Effector memory CD8-positive, alpha-beta T cell (primary cell): ENCODE measurements at places on chromosomes 5 and 9.

- no peaks in the 10 kb centered on the region for H3K27me3 ChIP-seq
- no peak for DNase-seq
- no peak overlapping the region for H3K4me3 ChIP-seq
- H3K27ac ChIP-seq, result no peak overlapping the region
These were observed 313.0 kb upstream of the NREP start for GRCh38 chr5:112070022-112070421.

GRCh38 chr5:169063316-169063953, 237.5 kb downstream of the SLIT3 start:
- DNase-seq, result no peak
- H3K4me3 ChIP-seq, result no peak overlapping the region
- H3K27ac ChIP-seq, result no peak overlapping the region
- H3K27me3 ChIP-seq, result peaks cover 6% of the 10 kb centered on the region
- no peaks in the 10 kb centered on the region for H3K36me3 ChIP-seq

- H3K27ac ChIP-seq, result no peak within 1 kb of the TSS
- H3K36me3 ChIP-seq, result no peaks in the 10 kb centered on the region
- peaks cover 8% of the 10 kb centered on the region for H3K4me1 ChIP-seq
- H3K27me3 ChIP-seq, result peaks cover 61% of the 10 kb centered on the region
These were observed at the start of gene EGFLAM for GRCh38 chr5:38258319-38259061. EGFLAM (plus strand) TSS chr5:38258559; CDS start chr5:38258755, 196 bp downstream.

DNA sequence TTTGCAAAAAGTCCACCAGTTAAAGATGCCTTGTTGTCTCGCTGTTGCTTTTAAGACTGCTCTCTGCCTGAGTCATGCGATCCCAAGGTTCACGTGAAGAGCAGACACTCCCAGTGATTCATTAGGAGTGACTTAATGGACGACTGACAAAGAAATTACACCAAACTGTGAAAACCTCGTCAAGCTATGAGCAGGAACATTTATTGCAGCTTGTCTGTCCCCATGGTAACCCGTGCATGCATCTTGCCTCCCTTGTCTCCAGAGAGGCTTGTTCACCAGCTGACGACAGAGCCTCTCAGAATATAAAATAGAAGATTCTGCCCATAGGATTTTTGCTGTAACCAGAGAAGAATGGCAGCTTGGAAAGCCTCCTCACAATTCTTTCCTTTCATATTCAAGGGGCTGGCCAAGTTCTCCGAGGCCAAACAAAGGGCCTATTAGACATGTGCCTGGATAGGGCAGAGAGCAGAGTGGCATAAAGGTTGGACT, 352.7 kb downstream of the SPOCK1 start:
- no peak overlapping the region for H3K4me3 ChIP-seq
- H3K4me1 ChIP-seq, result no peaks in the 10 kb centered on the region
- no peaks in the 10 kb centered on the region for H3K36me3 ChIP-seq
- DNase-seq, result no peak

DNA sequence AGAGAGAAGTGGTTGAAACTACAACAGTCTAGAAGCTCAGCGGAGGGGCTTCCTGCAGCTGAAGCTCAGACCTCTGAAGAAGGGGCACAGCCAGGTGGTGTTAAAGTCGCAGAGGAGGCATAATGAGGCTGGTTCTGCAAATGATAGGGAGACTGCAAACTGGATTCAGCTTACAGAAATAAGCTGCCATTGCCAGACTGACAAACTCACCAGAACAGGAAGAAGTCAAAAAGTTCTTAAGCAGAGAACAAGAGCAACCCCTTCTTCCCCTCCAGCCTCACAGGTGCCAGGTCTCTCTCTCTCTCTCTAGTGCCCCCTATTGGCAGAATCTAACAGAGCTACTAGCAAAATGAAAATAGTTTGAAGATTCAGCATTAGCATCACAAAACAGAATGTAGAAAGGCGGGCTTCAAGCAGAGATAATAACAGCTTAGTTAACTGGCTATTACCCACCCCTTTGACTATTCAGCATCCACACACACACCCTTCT, 76.7 kb downstream of the GRAMD2B start:
- peak; percentile 35 for DNase-seq
- H3K4me1 ChIP-seq, result peaks cover 8% of the 10 kb centered on the region
- H3K27ac ChIP-seq, result no peak overlapping the region
- no peaks in the 10 kb centered on the region for H3K36me3 ChIP-seq
- no peak overlapping the region for H3K4me3 ChIP-seq

- no peak overlapping the region for H3K27ac ChIP-seq
- no peak for DNase-seq
- H3K36me3 ChIP-seq, result no peaks in the 10 kb centered on the region
- H3K4me1 ChIP-seq, result no peaks in the 10 kb centered on the region
- H3K4me3 ChIP-seq, result no peak overlapping the region
These were observed 91.7 kb downstream of the TENT4A start for GRCh38 chr5:6804766-6805501.
